ENCODE measurements at places on chromosomes 7 and 10.

DNA sequence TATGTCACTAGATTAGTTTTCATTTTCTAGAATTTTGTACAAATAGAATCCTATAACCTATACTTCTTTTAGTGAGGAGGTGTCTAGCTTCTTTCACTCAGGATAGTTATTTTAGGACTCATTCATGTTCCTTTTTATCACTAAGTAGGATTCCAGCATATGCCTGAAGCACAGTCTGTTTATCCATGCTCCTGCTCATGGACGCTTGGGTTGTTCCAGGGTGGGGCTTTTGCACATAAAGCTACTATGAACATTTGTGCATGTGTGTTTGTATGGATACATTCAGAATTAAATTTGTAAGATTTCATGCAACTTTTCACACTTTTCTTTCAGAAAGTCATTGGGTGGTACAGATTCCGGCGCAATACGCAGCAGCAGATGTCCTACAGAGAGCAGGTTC, 24.6 kb downstream of the ABRAXAS2 start:
- DNase-seq = no peak

GRCh38 chr7:32779167-32779566, 112.4 kb downstream of the KBTBD2 start:
- DNase-seq = no peak

- no peak for DNase-seq
Measured at GRCh38 chr7:114554781-114555537, 140.3 kb downstream of the FOXP2 start.

DNA sequence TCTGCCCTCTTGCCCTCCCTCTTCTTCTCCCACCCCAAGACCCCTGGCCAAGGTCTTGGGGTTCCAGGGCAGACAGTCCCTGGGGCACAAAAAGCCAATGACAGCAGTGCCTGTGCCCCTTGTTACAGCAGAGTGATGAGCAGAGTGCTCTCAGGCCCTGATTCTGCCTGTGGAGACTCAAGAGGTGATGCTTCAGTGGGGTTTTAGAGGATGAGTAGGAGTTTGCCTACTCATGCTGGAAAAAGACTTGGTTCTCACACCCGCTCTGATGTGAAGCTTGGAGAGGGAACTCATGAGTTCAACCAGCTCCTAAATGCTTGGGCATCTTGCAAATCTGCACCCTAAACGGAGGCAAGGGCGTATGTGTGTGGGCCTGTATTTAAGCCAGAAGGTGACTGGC, 58.2 kb downstream of the CAMK2B start:
- DNase-seq = no peak

- no peak for DNase-seq
Measured at GRCh38 chr7:36264123-36264801, 111.2 kb downstream of the EEPD1 start.

DNA sequence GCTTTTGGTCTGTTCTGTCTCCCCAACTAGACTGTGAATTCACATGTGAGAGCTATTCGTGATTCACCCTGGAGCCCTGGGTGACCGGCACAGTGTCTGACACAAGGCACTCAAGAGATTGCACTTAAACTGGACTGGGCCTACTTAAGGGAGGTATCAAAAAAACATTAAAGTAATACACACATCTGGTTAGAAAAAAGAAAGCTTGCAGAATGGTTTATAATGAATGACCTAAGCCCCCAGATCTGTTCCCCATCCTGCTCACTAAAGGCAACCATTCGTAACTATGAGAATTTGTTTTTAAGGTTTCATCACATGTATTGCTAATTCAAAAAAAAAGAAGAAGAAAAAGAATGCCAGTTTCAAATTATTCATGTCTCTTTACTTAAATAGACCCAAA, 74.5 kb downstream of the DGKI start:
- DNase-seq = no peak

DNA sequence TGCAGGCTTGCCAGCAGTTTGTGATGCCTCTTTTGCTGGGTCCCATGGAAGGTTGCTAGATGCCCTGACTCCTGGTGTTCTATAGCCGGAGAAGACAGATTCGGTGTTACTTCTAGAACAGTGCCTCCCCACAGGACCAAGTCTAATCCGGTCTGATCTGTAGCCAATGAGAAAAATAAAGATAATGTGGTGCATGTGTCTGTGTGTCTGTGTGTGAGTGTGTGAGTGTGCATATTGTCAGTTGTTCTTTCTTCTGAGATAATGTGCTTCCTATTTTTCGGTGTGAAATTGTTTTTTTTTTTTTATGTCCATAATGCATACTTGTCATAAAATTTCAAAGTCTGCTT, 29.7 kb upstream of the ZNRF2 start:
- DNase-seq = no peak

- DNase-seq = no peak
Measured at GRCh38 chr7:8051373-8051772, 82.8 kb downstream of the GLCCI1 start.

DNA sequence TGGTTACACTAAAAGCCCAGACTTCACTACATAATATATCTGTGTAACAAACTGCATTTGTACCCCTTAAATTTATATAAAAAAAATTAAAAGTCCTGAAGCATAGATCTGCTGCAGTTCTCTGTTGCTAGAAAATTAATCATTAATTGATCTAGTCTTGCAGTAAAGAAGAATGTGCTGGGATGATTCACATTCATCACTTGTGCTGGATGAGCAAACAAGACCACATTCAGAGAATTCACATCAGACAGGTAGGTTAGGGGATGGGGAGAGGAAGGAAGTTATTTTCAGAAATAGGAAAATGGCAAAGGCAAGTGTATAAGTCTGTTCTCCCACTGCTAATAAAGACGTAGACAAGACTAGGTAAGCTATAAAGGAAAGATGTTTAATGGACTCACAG, 1019.0 kb downstream of the KCNMA1 start:
- DNase-seq = no peak

GRCh38 chr10:1203704-1204103, 147.5 kb downstream of the WDR37 start:
- DNase-seq = no peak

DNA sequence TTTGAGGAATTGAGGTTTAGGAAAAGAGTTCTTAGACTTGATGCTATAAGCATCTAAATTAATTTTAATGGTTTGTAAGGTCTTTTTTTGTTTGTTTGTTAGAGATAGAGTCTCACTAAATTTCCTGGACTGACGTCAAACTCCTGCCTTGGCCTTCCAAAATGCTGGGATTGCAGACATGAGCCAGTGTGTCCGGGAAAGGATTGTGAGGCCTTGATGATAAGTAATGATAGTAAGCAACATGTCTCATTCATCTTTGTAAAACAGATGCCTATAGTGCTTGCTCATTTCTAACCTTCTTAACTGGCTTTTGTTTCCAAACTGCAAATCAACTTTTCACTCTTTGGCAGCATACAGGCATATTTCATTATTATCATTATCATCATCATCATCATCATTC, 176.0 kb upstream of the KCND2 start:
- no peak for DNase-seq

GRCh38 chr7:1422512-1423263, 36.6 kb downstream of the MICALL2 start:
- no peak for DNase-seq

- DNase-seq = no peak
Measured at GRCh38 chr10:49634069-49634660, 20.3 kb downstream of the CHAT start.

GRCh38 chr7:128240696-128241386, at the start of gene LEP:
LEP (plus strand) TSS chr7:128241278; CDS start chr7:128252019, 10,741 bp downstream.
- no peak for DNase-seq

DNA sequence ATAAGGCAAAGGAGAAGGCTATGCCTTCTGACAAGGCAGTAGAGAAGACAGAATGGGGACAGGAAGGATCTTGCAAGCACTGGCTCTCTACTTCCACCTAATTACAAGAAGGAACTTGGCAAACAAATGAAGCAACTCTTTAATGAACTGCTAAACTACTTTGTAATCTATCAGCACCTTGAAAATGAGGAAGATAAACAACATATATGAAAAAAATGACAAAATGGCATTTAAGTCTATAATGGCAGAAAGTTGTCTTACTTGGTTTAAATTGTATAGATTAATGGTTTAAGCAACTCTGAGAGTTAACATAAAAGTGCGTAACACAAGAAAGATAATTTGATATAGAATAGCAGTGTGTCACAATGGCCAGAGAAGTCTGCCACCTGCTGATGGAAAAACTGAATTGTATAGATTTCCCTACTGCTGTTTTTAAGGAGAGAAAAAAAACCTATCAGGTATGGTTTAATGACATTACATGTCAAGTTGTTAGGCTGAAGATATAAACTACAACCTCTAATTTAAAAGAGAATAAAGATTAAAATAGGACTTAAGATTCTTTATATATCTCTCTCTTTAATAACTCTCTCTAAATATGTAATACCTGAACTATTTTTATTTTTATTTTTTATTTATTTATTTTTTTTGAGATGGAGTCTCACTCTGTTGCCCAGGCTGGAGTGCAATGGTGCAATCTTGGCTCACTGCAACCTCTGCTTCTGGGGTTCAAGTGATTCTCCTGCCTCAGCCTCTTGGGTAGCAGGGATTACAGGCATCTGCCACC, 11.8 kb downstream of the NT5C3A start:
- DNase-seq = no peak

GRCh38 chr10:122422266-122422989, 32.0 kb upstream of the ARMS2 start:
- DNase-seq = no peak

DNA sequence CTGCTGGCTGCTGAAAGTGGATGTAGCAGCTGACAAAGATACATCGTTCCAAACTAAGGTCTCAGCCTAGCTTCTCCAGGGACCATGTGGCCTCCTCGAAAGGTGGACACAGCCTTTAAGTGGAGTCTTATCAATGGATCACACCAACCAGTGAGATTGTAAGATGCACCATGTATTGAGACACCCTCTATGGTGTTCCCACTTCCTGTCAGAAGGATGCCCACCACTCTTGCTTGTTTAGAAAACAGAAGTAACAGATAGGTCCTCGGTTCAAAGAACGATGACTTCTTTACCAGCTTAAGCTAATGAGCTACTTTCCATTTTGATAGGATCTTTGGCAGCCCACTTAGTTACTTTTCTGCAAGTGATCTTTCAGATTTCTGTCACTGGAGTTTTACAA, 34.3 kb downstream of the SLC25A13 start:
- no peak for DNase-seq

- no peak for DNase-seq
Measured at GRCh38 chr7:56219017-56219416, 102.8 kb upstream of the NUPR2 start.

DNA sequence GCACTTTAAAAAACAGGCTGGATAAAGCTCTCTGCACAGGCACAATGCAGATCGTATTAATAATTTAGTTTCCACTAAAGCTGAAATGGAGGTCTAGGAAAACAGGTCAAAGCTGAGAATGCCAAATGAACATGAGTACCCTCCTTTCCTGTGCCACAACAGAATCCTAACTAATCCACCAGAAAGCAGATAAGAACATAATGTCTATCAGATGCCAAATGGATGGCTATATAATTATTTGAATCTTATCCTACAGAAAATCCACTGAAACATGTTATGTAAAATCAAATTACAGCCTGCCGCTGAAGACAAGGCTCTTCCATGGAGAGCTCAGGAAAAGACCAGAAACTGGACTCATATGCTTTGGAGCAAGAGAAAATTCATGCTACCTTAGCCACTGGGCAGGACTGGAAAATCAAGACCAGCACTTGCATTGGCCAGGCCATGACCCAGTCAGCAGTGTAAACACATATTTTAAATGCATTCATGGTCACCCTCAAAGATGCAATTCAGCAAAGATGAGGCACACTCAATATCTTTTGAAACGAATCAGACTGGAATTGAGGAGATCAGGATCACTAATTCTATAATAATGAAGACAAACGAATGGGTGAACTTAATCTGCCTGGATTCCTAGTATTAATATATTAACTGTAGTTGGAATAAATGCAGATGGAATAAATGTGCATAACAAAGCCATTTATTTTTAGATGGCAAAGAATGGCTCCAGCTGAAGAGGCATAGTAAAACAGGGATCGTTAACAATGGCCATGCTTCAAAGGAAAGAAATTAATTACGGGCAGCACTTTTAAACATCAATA, 13.2 kb downstream of the ANK3 start:
- DNase-seq = no peak

- no peak for DNase-seq
Measured at GRCh38 chr10:69489506-69490090, 38.3 kb downstream of the TSPAN15 start.

DNA sequence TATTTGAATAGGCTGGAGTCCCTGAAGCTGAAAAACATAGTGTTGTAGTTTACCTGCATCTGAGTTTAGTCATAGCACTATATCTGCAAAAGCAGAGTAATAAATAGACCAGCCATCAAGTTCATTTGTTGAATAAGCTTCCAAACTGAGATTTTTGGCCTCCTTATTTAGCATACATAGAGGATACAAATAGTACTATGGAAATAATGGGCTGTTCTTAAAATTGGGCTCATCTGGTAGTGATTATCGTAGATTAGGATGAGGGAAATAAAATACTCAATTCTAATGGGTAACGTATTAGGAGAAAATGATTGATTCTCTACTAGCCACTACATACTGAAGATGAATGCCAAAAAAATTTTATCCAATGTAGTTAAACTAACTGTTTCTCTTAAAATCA, 41.4 kb upstream of the TMEM196 start:
- DNase-seq = no peak

GRCh38 chr10:56624082-56624481, 263.0 kb upstream of the ZWINT start:
- no peak for DNase-seq

DNA sequence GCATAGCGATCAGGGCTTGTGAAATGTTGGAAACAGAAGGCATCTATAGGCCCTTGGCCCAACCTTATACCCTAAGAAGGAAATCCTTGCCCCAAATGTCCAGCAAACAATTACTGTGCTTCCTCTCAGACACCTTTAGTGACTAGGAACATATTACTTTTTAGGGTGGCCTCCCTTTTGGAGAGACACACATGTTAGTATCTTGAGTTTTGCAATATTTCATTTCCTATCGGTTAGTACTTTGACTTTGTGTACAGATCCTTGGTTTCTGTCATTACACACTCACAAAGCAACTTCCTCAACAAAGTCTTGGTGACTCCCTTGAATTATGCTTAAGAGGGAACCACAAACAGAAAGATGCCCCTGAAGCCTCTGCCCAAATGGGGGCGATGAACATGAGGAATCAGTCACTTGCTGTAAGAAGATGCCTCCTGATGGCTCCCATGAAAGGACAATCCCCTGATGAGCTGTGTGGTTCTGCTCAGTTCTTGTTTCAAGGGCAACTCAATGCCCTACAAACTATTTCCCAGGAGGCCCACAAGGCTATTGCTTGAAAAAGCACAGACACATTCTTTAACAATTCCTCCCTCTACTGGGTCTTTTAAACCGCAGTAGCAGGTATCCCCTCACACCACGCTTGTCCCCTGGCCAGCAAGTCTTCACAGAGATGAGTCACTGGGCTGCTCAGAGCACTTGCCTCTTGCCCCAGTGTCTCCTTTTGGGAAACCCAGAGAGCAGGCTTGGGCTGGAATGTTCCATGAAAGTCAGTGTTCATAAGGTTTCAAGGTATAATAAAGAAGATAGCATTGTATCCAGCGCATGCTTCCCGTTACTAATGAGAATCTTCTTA, 196.2 kb downstream of the FANK1 start:
- DNase-seq = no peak

DNA sequence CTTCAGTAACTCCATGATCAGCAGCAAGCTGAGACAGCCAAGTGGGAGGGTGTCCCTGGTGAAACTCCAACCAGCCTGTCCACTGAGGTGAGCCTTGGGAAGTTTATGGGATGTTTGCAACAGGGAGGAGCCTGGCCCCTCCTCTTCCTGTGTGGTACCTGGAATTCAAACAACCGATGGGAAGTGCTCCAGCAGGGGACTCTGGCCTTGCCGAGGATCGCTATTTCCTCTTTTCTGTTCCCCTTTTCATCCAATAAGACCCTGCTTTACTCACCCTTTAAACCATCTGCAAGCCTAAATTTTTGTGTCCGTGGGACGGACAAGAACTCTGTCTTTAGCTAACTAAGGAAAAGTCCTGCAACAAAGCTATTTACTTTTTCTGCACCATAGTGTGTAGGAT, 491.1 kb upstream of the ZMIZ1 start:
- DNase-seq = no peak
